ENCODE measurements at places on chromosomes 2 and 18.
A peak's percentile ranks its signal among the peaks of the same experiment; 100 is the strongest.

DNA sequence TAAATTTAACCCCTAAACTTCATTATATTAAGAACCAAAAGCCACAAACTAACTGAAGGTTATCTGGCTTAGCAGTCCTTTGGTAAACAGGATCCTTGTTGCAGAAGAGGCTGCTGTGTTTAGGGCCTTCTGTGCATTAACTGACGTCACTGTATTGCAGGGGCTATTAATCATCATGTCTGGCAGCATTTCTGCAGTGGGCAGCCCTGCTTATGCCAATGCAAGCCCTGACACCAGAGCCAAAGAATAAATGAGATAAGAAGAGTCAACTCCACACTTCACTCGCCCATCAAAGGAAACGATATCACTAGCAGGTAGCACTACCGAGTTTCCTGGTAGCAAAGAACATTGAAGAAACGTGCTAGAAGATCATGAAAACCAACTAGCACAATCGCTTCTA, 110.6 kb downstream of the PLEKHM3 start:
- DNase-seq: no peak

DNA sequence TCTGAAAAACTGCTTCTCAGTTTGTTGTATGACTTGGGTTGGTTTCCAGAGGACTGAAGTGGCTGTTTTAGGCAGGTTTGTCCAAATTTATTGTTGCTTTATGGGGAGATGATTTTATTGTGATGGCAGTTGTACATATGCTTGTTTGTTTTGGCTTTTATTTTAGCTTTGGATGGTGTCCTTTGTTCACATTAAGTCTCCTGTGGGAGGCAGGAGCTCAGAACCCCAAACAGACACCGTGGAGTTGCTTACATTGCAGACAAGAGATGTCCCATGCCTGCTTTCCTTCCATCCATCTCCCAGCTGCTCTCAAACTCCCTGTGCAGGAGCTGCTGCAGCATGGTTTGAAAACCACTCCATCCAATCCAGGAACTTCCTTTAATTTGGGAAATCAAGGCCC, 414.7 kb downstream of the LPIN1 start:
- DNase-seq: no peak

DNA sequence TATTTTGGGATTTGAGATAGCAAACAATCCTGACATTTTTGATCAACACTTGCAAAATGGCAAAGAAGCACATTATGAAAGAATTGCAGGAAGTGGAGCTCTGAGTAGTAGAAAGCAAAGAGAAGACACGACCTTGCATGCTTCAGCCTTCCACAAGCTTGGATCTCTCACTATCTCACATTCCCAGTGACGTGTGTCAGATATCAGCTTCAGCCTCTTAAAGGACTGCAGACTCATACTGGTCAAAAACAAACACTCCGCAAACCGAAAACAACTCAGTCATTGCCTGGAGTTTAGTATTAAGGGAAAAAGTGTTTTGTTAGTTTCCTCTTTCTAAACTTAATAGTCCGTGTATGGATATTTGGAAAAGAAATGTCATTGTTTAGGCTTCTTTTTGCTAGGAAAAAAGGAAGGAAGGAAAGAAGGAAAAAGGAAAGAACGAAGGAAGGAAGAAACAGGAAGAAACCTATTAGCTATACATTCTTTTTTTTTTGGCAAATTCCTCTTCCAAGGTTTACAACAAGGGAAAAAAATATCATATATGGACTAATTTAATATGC, 32.6 kb upstream of the SLC40A1 start:
- no peak for DNase-seq

GRCh38 chr2:36952748-36953197, 13.6 kb downstream of the STRN start:
- no peak for DNase-seq

DNA sequence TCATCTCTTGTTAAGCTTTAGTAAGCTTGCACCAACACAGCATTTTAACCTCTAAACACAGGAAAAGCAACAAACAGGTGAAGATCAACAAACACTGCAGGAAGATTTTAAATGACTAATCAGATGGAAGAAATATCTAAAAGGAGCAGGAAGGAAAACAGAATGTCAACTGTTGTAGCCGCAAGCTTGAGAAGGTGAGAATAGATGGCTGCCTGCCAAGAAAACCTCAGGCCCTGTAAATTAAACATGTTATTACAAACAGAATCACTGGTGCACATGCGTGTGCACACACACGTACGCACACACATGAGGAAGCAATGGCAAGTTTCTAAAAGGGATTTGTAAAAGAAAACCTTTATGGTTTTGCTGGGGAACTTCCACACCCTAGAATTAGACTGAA, 257.8 kb upstream of the GALNT5 start:
- DNase-seq: no peak

DNA sequence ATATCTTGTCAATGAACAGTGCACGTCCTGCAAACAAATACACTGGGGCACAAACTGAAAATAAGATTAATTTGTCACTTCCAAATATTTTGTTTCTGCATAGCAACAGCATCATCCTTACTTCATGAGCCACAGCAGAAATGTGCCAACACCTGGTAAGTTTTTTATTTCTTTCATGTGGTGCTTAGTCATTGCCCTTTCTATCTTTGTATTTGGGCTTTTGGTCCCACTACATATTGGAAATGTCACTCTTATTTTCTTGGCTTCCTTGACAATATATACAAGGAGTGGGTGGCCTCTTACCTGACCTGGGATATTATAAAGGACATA, 208.0 kb downstream of the RBM43 start:
- DNase-seq: no peak

DNA sequence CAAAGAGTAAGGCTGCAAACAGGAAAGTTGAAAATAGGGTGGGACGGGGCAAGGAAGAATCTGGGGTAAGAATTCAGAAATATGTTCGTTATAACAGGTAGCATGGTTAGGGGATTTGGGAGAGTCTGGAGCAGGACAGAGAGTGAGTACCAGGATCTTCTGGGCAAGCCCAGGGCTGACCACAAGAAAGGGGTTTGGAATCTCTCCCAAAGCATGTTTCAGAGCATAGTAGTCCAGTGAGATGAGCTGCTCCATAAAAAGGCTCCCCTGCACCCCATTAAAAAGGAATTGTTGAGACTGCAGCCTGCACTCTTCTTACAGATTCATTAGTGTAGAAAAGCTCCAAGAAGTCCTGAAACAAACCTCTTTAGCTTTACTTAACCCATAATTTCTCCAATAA, 291.1 kb downstream of the MTX2 start:
- no peak for DNase-seq

DNA sequence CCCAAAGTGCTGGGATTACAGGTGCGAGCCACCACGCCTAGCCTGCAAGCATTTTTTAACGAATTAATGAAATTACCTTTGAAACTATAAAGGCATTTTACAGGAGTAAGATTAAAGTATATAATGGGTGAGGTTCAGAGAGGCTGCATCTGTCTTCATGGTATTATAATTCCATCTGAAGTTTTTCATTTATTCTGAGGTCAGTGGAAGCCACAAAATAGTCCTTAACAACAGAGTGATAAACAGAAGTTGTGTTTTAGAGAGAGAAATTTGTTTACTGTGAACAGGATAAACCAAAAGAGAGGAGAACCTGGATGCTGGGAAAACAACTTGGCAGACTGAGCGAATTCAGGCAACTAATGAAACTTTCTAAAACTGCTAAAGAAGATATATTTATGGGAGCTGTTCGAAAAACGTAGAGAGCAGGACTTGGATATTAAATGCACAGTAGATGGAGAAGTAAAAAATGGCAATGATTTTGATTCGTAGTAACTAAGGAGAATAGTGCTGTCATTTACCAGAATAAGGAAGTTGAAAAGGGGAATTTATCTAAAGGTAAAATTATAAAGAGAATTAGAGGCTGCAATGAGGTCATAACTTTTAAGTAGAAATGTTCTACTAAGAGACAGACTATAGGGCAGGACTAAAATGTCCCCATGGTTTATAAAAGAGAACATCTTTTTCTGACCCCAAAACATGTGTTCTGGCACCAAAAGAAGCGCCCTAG, 37.9 kb upstream of the ITGA4 start:
- no peak for DNase-seq

DNA sequence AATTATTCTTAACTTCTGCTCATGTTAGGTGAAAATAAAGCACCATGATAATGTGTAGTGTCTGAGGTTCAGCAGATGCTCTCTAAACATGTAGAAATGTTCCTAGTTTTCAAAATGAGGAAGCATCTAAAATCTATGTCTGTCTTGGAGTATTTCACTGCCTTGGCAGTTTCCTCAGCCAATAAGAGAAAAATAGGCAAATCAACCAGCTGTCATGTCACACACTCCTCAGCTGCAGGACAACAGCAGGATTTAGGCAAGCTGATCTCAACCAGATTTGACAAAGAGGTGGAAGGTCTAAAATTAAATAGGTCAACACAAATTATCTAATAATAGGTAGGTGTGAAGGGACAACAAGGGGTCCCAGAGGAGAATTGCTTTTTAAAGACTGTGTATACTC, 164.1 kb upstream of the BOD1L2 start:
- peak; percentile 21 for DNase-seq

DNA sequence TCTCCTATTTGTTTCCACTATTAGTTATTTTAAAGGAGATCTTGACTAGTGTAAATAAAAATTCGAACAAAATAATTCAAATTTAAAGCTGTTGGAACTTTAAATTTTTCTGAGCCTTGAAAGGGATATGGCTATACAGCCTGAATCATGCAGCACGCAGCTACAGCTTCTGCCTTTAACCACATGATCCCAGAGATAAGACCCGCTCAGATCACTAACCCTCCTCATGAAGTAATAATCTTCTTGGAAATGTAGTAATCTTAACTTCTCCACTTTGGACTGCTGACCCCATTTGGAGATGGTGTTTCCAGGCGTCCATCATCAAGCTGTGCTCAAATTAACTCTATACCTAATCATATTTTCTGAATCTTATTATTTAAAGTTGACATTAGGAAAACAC, 336.6 kb downstream of the DSC3 start:
- no peak for DNase-seq

- no peak for DNase-seq
Measured at GRCh38 chr18:77168811-77169311, 36.3 kb upstream of the MBP start.

GRCh38 chr2:182097571-182098164, 112.0 kb downstream of the PPP1R1C start:
- no peak for DNase-seq

GRCh38 chr2:54665436-54665856, 58.0 kb upstream of the EML6 start:
- peak; percentile 48 for DNase-seq

DNA sequence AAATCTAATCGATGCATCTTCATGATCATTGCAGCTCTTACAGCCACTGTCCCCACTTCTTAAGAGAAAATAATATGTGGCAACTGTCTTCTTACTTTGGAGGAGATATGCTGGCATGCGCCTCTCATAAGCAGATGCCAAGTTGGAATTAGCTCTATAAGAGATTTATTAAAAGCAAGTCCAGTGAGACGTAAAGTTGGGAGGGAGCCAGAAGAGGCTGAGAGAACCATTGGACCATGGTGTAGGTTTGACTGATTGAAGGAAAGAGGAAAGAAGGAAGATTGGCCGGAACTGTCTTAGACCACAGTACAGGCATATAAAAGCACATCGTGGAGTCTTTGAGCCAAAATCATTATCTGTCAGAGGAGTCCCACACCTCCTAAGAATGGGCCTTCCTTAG, 265.7 kb upstream of the ZC3H15 start:
- DNase-seq: no peak

GRCh38 chr18:22136395-22136794, 33.0 kb upstream of the GATA6 start:
- no peak for DNase-seq

DNA sequence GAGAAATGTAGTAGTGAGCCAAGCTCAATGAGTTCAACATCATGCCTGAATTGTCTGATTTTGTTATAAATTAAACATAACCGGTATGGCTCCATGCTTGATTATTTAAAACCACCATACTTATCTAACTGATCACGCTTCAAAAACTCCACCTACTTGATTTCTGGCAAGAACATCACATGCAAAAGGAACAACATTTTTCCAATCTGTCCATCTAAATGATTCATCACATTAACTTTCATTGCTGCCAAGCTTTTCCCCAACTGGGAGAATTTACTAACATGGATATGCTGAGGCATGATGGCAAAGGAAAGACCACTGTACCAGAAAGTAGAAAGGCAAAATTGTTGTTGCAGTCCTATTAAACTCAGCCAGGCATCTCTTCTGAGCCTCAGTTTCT, 286.8 kb downstream of the TRIB2 start:
- no peak for DNase-seq

GRCh38 chr18:13562494-13563029, 163.8 kb downstream of the FAM210A start:
- no peak for DNase-seq

DNA sequence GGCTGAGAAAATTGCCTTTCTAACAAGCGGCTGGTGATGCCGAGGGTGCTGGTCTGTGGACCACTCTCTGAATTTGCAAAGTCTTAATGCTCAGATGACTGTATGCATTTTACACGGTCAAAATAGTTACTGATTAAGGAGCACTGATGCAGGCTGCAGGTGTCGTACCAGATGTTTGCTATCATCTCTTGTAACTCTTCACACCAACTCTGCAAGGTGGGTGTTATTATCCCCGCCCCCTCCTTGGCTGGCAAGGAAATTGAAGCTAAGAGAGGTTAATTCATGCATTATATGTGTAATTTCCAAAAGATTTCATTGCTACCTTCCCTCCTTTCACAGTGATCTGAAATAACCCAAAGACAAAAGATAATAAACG, 13.0 kb upstream of the LBH start:
- no peak for DNase-seq

DNA sequence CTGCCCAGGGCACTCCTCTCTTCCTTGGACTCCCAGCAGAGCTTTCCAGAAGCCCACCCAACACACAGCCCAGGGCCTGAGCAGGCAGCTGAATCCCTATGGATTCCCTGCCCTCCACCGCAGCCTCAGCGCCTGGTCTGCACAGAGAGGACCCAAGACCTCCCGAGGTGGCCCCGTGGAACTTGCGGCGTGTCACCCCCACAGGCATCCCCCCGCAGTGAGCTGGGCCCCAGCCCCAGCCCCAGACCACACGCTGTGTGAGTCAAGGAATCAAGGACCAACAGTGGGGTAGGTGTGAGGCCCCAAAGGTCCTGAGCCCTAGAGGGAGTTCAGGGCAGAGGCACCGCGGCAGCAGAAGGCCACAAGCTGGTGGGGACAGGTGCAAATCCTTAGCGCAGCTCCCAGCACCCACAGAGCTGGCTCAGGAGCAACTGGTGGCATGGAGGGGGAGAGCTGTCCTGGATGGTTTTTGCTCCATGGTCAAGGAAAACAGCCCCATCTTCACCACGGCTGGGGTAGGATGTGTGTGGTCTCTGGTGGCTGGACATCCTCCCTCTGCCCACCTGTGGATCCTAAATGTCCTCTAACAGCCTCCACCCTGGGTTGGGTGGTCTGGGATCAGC, 8.5 kb downstream of the HS6ST1 start:
- no peak for DNase-seq

- DNase-seq: no peak
Measured at GRCh38 chr2:124953921-124954320, 928.8 kb downstream of the CNTNAP5 start.

DNA sequence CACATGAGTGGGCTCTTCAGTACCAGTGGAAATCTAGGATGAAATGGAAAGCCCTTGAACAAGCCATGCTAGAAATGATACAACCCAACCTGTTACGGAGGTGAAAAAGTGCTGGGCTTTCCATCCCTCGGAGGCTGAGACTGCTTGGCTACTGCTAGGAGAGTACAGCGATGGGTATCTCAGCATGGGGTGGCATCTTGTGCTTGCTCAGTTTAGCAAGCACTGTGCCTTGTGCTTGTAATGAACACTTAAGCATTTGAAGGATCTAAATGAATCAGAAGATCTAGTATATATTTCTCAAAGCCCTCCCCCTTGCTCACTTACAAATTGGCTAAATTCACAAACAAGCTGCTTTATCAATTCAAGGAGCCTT, 44.3 kb upstream of the EHBP1 start:
- no peak for DNase-seq

GRCh38 chr2:219174146-219174545, 2.6 kb downstream of the CNPPD1 start:
- no peak for DNase-seq
